ENCODE measurements at places on chromosomes 1 and 21.
A peak's percentile ranks its signal among the peaks of the same experiment; 100 is the strongest.

GRCh38 chr1:56963667-56964066 is 2.1 kb downstream of the C8B start:
- DNase-seq = no peak

GRCh38 chr21:36111238-36111637 is 23.6 kb upstream of the CBR3 start:
- no peak for DNase-seq

DNA sequence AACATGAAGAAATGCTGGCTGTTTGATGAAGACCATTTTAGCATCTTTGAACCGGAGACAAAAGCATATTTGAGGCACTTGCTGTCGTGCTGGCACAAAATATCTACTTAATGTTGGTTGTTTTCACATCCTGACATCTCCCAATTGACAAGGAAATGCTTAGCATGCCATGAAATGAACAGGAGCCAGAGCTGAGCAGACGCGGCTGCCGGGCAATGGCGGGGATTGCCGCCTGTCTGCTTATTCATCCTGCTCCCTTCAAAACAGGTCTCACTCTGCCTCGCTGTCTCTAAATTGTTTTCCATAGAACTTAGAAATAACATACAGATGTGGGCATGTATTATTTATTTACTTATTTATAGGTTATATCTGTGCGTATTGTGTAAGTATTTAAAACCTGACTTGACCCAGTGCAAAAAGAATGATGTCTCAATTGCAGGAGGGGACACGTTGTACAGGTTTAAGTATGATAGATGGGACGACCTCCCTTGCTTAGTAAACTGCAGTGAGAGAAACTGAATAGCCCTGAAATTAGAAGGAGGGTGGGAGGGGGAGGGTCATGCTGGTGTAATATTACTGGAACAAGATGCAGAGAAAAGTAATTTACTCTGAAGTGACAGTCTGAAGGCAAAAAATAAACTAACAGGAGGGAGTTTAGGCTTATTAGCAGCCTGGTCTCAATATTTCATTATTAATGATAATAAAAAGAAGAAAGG is 590.4 kb upstream of the PLXNA2 start:
- DNase-seq = no peak

- no peak for DNase-seq
Observed at GRCh38 chr21:24127651-24128050, 1479.6 kb downstream of the MRPL39 start.

- peak; percentile 73 for DNase-seq
Observed at GRCh38 chr1:179781962-179782361, 38.9 kb downstream of the FAM163A start.

DNA sequence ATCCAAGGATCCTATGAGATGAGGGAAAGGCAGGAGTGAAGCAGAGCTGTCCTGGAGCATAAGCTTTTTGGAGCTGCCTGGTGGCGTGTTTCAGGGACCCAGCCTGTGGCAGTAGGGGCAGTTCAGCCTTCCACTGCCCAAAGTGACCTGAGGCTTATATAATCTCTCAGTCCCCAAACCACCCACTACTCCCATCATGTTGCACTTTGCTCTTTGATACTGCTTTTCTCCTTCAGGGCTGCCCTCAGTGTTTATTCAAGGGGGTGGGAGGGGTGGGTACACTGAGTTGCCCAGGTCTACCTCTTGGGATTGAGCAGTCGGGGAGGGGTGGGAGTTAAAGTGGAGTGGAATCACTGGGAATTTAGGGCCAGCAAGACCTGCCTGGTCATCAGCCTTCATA is 9.3 kb downstream of the HCN3 start:
- DNase-seq = no peak

DNA sequence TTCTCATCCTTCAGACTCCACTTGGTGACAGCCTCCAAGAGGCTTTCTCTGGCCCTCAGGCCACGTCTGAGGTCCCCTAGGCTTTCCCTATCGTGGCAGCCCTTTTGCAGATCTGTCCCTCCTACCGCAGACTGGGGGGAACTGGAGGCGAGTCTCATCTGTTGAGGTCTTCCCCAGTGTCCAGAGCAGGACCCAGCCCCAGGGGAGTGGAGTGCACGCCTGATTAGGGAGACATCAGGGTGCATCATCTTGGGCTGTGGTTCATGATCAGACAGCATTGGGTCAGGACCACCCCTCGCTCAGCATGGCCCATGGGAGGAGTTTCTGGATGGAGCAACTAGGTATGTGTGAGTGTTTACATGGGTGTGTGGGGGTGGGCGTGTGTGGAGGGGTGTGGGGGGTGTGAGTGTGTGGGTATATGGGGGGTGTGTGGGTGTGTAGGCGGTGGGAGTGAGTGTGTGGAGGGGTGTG is 8.5 kb upstream of the MATN1 start:
- DNase-seq = no peak

- DNase-seq = no peak
Observed at GRCh38 chr1:184745929-184746638, 8.6 kb downstream of the EDEM3 start.

DNA sequence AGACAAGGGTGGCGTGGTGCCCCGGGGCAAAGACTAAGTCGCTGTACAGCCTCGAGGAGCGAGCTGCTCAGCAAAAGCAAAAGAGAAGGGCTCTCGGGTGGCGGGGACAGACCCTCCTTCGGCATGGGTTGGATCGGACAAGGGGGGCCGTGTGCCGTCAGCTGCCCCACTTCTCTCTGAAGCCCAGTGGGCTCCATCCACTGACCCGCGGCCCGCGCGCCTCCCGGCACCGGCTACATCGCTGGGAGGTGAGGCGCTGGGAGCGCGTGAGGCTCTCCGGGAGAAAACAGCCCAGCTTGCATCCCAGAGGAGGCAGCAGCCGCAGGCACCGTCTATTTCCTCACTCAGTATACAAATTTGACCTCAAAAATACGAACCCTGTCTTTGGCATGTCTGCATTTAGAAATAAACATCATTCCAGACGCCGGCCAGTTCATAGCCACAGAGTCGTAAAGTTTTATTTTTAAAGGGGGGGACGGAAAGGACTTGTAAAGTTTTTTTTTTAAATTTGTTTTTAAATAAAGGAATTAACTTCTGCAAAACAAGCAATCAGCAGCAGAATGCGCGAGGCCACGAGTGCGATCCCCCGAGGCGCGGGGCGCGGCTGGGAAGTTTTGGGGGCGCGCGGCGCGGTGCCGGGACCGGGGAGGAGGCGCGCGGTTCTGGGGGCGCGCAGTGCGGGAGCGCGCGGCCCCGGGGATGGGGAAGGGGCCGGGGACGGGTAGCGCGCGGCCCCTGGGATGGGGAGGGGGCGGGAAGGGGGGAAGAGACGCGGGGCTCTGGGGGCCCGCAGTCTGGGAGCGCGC is 689 bp upstream of the GPR137B start:
- DNase-seq = peak; percentile 22

DNA sequence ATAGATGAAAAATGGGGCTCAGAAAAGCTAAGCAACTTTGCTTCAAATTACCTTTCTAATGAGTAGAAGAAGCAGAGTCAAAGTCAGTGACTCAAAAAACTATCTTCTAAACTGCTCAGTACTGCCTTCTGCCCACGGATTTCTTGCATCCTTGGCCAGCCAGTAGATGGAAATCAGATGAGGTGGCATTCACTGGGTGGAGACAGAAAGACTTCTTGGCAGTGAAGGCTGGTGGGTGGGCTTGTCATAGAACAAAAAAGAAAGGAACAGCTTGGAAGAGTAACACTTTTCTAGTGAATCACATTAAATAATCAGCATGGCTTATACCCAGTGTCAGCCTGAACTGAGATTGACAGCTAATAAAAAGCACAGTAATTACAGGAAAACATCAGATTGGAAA is 170.7 kb downstream of the ST6GALNAC5 start:
- DNase-seq = no peak

DNA sequence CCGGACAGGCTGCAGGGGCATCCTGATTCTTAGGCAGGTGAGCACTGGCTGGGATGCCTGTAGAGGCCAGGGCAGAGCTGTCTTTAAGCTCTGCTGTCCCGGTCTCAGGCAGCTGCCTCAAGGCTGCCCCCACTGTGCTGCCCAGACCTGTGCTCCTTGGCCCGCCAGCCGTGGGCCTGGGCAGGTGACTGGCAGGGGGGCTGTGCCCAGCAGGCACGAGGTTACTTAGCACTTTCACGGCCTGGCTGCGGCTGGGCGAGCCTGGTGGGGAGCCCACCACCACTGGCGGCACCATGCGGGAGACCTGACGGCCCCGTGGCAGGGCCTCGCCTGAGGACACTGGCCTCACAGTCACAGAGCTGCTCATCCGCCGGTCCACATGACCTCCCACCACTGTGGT is 8.2 kb downstream of the CRYBG2 start:
- no peak for DNase-seq

DNA sequence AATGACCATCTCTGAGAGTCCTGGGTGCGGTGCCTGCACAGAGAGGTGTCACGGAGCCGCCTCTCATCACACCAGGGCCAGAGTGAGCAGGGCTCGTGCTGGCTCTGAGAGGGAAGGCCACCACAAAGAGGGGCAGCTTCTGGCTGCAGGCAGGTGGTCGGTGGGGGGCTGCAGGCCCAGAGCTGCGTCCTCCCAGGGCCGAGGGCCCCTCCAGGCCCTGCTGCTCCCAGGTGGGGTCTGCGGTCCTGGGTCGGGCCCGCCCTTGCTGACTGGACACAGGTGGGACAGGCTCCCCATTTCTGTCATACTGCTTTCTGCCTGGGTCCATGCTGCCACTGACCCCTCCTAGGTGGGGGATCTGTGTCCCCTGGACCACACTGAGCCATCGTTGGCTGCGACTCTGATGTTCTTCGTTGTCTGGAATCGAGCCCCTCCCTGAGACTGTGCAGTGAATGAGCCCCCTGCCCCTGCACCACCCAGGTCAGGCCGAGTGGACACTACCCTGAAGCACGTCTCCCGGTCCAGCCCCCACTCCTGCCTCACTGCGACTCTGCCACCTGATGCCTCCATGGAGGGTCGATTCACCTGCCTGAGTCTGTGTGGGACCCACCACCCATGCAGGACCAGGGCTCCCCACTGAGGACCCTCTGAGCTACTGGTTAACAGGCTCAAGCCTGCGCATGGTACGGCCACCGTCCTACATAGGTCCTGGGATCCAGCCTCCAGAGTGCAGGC is 332.0 kb upstream of the VAMP3 start:
- DNase-seq = no peak

DNA sequence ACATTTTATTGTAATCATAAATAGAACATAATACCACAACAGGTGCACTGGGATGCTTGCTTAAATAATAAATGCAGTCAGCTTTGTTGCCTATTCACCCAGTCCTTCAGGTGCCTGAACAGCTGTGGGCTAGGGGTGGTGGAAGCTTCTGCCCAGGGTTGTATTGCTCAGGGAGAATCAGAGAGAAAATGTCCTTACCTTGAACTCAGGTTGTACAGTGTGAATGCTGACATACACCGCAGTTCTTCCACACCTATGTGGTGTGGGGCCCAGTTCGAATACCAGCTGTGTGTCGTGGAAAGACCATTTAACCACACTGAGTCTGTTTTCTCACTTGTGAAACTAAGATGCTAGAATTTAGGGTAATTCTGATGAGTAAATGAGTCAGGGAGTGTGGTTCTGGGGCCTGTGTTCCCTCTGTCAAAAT is 115.7 kb upstream of the ATP1A1 start:
- no peak for DNase-seq

DNA sequence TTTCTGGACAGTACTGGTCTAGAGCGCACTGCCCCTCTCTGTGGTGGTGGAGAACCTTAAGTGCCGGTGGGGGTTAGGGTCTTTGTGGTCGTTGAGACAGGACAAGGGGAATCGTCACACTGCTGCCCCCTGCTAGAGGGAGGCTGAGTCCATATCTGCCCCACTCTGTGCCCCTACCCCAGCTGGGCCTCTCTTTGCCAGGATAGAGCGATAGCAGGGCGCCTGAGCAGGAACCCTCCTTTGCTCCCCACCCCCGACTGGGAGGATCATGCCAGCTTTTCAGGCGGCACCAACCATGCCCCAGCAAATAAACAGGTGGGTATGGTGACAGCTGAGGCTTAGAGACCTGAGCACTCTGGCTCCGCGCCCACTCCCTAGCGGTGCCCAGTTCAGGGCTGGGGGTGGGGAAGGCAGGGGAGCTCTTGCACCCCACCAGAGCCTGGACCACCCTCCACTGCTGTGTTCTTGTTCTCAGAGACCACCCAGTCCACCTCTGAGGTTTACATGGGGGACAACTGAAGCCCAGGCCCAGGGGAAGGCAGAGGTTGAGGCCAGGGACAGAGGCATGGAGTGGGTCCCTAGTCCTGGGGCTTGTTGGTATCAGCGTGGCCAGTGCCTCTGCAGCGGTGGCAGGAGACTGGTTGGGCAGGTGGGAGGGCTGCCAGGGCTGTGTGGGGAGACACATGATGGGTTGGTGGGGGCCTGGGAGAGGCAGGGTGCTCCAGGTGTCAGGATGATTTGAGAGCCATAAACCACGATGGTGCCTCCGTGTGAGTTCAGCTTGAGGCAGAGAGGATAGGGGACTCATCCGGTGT is 1.6 kb downstream of the PADI2 start:
- peak; percentile 38 for DNase-seq

GRCh38 chr21:36377391-36377842 is 7.8 kb upstream of the CHAF1B start:
- no peak for DNase-seq

DNA sequence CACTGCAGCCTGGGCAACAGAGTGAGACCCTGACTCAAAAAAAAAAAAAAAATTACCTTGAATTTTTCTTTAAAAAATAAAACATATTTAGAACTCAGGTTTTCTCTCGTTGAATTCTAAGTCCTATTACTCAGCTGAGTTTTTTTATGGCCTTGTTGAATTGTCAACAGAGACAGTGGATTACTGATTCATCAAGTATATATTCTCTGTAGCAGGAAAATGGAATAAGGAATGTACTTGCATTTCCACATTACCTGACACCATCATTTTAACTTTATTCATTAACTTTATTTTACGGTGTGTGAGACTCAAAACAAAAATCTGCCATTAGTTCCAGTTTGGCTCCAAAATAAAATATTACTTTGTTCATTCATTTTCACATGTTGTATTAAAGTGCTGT is 53.8 kb upstream of the APP start:
- no peak for DNase-seq

GRCh38 chr1:205396967-205397616 is 24.8 kb downstream of the LEMD1 start:
- DNase-seq = peak; percentile 22

Measured in DMS79 (cell line).